CD4-positive, CD25-positive, alpha-beta regulatory T cell (primary cell): ENCODE measurements at places on chromosomes 1 and 21.

GRCh38 chr1:231165371-231165770, 3.5 kb downstream of the TRIM67 start:
- DNase-seq, result no peak

DNA sequence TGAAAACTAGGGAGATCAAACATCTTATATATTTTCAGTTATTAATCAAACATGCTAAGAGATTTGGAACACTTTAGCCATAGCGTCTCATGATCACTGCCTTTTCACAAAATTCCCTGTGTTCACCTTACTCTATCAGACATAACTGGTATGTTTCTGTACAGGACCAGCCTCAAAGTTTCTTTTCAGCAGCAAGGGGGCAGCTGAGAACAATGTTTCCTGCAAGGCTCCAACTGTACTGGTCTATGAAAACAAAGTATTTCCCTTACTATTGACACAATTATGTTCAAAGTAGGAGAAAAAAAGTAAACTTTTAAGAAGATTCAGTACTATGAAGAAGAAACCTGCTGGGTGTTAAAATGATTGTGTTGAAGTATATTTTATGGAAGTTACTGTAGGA, 98.5 kb downstream of the ATF6 start:
- DNase-seq, result no peak

- no peak for DNase-seq
Measured at GRCh38 chr1:41381692-41382479, 20.7 kb downstream of the FOXO6 start.

- no peak for DNase-seq
Measured at GRCh38 chr1:193256019-193256418, 69.6 kb upstream of the B3GALT2 start.

- DNase-seq, result no peak
Measured at GRCh38 chr1:55547405-55547804, 332.2 kb upstream of the USP24 start.

GRCh38 chr1:218813237-218813636, 360.4 kb upstream of the LYPLAL1 start:
- DNase-seq, result no peak

GRCh38 chr1:76073481-76073880, 1.1 kb upstream of the ST6GALNAC3 start:
- no peak for DNase-seq

- DNase-seq, result no peak
Measured at GRCh38 chr1:29208442-29208841, 22.3 kb downstream of the MECR start.

DNA sequence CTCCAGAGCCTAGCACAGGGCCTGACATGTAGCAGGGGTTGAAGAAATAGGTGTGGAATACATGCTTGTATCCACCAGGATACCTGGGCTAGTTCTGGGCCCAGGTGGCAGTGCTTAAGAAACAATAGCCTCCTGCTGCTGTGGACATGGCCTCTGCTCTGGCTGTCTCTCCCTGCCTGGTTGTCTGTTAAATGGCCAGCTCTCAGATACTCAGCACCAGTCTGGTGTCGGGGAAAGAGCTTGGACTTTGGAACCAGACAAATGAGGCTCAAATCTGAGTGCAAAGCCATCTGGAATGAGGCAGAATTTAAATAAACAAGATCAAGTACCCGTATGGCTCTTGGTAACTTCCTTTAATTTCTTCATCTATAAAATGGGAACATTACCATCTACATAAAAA, 31.5 kb downstream of the SESN2 start:
- no peak for DNase-seq
